NCI-H748 treated with DMSO at 0.1 percent for 48 hours (cell line): ENCODE measurements at places on chromosomes 3 and 15.

GRCh38 chr3:188348435-188349244 lies 194.7 kb downstream of the LPP start:
- DNase-seq = no peak

DNA sequence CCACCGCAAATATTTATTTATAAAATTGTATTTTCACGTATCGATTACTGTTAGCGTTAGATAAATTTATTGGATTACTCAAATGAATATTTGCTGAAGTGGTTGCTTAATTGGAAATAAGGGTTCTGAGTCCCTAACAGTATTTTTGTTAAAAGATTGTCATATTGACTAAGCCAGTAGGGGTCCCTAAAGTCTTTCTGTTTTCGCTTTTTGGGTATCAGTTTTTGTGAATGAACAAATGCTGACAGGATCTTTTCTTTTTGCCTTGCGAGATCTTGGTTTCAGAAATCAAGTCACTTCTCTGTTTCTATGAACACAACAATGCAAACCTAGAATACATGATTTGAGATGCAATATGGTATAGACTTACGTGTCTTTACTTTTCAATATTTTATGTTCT lies 7.1 kb downstream of the RAD51 start:
- DNase-seq = no peak

DNA sequence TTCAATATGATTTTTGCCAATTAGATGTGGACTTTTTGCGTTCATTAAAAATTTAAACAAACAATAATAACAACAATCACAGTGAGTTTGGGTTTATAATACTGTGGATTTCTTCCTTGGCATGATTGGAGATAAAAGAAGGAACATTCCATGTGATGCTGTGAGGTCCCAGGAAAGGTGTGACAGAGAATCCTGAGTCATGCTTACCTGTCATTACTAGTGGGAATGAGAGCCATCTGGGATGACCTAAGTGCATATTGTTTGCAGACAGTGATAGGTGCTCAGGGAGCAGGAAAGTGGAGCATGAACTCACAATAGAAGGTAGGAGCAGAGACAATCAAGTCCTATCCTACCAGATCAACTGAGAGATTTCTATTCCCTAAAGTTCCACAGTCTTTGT lies 766.5 kb upstream of the CFAP20DC start:
- no peak for DNase-seq

DNA sequence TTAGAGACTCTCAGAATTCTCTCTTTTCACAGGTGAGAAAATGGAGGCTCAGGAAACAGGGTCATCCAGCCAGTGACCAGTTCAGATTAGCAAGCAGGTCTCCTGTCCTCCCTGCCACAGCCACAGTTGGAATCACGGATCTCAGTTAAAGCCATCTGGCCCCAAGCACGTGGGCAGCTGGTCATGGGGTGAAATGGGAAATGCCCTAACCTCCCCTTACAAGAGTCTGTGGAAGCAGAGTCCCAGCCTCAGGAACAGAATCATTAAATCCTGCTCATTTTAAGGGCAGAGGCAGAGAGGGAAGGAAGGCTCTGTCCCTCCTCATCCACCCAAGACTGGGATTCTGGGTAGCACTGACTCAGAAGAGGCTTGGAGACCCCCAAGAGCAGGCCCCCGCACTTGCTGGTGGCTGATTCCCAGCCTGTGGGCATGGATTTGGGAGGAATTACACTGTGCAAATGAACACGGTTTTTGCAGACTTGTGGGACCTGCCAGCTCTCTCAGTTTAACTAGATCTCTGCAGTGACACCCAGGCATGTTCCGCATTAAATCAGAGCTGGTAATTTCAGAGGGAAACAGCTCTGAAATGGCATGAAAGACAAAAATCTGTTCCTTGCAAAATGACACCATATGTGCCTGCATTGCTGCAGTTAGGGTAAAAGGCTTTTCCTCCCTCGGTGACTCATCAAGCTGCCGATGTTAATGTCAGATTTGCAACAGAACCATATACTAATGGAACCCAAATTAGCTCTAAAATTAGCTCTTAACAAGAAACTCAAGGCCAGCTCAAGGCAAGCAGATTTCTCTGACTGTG lies 89.0 kb downstream of the BDH1 start:
- no peak for DNase-seq

GRCh38 chr3:187550446-187550845 lies 119.7 kb downstream of the SST start:
- DNase-seq = no peak

- DNase-seq = no peak
Observed at GRCh38 chr3:66582721-66583423, 82.0 kb upstream of the LRIG1 start.
